ENCODE measurements at places on chromosomes 4 and X. TPM values are rescaled to one million over a fixed set of nuclear protein-coding genes. Genes with fewer than 3 reads are reported as not detected.
A peak's percentile ranks its signal among the peaks of the same experiment; 100 is the strongest.

GRCh38 chr4:76270244-76271175 is 19.0 kb downstream of the FAM47E start:
- DNase-seq, result no peak

- DNase-seq, result no peak
Observed at GRCh38 chr4:115145393-115146160, 32.2 kb upstream of the NDST4 start.

The CD38 gene
- total RNA-seq, result 2.2 TPM

- DNase-seq, result no peak
Observed at GRCh38 chrX:40721489-40722106, 13.7 kb downstream of the MED14 start.

DNA sequence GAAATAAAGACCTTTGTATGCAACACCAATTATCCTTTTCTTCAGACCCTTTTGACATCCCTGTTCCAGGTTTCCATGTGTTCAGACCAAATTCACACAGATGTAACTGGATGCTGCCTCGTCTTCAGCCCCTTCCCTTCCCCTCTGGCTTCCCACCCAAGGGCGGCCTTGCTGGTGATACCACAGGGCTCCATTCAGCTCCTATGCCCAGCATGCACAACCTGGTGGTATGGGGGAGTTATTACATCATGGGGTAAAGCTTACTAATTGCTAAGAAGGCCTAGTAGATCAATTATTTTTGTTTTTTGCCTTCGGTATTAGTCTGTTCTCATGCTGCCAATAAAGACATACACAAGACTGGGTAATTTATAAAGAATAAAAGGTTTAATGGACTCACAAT is 317.0 kb upstream of the CXXC4 start:
- no peak for DNase-seq

DNA sequence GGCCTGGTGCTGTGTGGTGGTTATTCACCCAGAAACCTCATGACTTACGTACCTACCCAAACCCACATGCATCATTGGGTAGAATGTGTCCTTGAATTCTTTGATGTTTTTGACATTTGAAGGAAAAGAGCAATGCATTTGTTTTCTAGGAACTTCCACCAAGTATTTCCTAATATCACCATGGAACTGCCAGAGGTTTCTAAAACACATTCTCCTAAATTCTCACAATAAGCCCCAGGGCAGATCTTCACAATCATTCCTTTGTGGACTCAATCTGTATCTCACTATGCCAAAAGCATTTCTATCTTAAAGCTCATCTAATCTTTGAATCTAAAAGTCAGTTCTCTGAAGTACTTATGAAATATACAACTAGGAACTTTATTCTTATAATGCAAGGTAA is 8.3 kb upstream of the ODAM start:
- DNase-seq, result no peak

The ADH4 gene
- not detected for total RNA-seq

GRCh38 chrX:100995469-100995868 is 26.0 kb downstream of the ARL13A start:
- DNase-seq, result no peak

DNA sequence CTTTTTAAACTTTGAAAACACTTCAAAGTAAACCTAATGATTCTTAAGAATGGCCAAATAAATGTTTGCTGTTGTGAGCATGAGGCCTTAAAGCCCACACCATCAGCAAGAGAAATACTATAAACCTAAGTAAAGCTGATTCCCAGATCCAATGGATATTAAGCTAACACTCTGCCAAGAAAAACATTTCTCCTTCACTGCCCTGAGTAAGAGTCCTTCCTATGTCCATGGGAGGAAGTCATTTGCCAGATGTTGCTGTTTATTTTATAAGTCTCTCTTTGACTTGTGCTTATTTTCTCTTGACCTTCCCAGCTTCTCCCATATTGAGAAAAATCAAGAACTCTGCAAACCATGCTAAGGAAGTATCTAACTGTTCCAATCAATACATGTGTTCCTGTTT is 154.3 kb upstream of the EDNRA start:
- no peak for DNase-seq

The NRK gene
- total RNA-seq, result 2.1 TPM

DNA sequence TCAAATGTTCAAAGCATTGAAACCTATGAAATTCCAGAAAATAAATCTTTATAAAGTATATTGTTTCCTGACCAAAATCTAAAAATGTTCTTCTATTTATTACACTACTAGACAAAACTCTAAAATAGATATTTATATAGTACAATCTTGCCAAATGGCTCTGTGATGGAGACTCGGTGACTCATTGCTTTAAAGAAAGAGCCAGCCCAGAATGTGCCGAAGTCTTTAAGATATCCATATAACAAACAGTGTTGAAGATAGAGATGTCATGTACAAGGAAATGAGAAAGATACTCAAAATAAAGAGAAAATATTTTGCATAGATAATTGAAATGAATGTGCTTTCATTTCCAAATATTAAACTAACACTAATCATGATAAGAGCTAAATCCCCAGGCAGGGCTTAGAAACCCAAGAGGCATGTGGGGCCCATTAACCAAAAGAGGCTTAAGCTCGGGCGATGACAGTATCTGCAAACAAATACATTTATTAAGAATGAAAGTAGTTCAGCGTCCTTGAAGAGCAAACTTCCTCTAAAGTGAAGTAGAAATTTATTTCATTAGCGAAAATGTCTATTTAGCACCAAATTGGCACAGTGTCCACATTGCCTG is 102.1 kb upstream of the FAM9B start:
- DNase-seq, result no peak

DNA sequence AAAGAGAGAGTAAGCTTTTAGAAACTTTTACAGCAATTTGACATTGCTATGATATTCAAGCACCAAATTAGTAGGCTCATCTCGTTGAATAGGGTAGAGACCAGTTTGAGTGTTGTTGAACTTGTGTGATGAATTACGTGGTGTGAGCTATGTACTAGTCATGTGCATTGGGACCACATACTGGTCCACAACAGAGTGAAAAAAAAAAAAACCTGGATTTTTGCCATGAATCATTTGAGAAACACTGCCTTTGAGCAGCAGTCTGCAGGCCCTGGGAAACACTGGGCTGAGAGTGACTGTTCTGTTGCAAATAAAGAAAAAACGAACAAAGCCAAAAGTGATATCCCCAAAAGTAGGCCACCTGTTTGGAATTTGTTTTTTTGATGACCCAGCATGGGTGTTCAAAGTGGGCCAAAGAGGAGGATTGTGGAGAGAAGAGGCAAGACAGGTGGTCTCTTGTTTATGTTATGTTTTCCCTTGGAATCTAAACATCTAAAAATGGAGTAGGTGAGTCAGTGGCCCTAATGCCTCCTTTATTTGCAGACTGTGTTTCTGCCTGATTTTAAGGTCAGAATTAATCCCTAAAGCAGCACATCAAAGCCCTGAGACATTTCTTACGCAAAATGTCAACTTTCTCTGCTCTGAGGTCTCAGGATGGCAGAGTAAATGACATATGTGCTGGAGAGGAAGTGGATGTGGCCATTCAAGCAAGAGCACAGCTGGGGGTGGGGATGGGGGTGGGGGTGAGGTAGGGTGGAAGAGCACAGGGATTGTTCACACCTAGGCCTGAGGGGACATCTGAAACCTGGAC is 33.5 kb downstream of the TAF7L start:
- no peak for DNase-seq

- DNase-seq, result peak; percentile 81
Observed at GRCh38 chr4:77104791-77105540, 29.2 kb upstream of the CCNI start.

- DNase-seq, result no peak
Observed at GRCh38 chr4:52588771-52589591, 70.1 kb downstream of the USP46 start.

The ATP5ME gene
- total RNA-seq, result 1,162 TPM

The FBXO8 gene
- 25.9 TPM for total RNA-seq

The TRPC5OS gene
- not detected for total RNA-seq

DNA sequence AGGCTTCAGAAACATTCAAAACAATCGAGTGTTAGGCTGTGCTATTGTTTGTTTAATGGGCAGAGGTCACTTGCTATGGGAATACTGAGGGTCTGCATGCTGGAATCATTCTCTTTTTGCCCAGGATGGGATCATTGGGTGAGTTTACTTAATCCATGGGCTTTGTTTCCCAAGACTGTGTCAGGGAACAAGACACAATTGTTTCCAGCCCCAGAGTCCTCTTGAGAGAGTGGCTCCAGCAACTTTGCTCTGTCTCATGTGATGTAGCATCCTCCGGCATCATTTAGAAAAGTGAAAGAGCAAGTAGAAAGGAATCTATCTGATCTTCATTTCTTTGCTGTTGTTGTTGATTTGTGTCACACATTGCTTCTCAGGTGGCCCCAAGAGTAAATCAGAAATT is 1.8 kb downstream of the TENM3 start:
- no peak for DNase-seq

DNA sequence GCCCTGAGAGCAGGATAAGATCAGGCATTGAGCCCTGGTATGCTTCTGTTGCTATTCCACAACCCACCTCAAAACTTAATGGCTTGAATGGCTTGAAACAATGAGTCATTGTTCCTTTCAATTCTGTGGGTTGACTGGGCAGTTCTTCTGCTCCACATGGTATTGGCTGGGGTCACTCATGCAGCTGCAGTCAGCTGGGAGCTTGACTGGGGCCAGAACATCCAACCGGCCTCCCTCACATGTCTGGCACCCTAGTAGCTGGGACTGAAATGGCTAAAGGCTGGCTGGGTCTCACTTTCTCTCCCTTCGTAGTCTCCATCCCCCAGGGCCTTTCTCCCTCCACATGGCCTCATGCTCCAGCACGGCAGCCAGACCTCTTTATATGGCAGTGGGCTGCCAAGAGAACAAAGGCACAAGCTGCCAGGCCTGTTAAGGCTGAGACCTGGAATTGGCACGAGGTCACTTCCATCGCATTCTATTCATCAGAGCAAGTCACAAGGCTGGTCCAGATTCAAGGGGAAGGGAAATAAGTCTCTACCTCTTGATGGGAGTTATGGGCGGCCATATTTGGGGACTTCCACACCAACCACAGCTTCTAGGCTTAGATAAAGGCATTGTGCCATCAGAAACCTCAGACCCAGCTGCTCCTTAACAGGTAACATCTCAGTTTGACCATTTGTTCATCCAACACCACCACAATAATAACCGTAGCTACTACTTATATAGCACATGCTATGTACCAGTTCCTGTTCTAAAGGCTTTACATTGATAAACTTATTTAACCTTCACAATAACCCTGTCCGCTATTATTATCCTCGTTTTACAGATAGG is 159.7 kb upstream of the ATP6AP2 start:
- peak; percentile 60 for DNase-seq

- no peak for DNase-seq
Observed at GRCh38 chrX:11137543-11138139, 26.5 kb downstream of the HCCS start.

DNA sequence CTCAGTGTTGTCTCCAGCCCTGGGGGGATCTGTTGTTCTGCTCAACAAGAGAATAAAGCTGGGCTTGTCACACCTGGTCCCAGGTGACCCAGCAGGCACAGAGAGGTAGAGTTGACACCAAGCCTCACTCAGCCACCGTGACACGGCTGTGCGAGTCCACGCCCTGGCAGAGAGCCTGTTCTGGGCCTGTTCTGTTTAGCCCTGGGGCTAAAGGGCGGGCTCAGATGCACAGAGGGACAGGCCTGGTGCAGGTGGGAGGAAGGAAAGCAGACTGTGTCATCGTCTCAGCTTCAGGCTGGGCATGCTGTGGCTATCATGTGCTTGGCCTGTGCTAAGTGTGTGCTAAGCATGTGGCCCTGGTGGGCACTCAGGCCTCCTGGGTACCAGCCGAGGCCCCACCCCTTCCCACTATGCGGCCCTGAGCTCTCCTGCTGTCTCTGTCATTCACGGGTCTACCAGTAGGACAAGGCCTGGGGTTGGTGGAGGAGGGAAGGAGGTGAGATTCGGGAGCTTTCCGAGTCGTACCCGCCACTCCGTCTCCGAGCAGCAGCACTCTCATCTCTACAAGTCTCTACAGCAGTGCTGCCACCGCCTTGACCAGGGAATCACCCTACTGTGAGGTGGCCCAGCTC is 10.8 kb downstream of the WFS1 start:
- DNase-seq, result peak; percentile 45

The DCAF8L2 gene
- not detected for total RNA-seq

DNA sequence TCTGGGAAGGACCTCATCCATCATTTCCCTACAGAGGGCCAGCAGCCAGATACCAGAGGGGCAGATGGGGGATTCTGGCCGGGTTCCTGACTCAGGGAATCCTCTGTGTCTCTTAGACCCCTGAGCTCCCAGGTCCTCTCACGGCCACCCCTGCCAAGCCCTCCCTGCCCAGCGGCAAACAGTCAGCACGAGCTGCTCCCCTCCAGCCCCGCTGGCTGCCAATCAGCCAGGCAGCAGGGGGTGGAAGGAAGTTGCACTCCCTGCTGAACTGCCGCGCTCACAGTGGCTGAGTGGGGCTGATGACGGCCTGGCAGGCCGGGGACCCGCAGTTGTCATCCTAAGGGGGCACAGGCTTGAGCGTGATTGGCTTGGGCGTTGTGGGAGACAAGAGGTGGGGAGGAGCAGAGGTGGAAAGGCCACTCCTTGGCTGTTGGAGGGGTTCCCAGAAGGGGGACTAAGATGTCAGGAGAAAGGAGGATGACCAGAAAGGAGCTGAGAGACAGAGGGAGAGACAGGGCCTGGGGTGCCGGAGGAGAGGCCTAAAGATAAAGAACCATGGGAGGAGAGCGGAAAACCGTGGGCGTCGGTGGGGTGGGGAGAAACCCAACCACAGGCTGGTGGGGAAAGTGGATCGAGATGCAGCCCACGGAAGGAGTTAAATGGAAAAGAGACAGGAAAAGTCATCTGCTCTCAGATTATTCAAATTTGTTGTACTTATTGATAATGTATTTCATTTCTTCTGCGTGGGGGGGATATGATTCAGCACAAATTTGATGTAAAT is 4.4 kb upstream of the CCDC149 start:
- DNase-seq, result no peak

Data from Right ventricle myocardium inferior (tissue), 1 donor.